GM19239 (cell line): ENCODE measurements at places on chromosomes 16 and 17.

GRCh38 chr17:37274461-37274860 lies 101.3 kb upstream of the C17orf78 start:
- DNase-seq = no peak

DNA sequence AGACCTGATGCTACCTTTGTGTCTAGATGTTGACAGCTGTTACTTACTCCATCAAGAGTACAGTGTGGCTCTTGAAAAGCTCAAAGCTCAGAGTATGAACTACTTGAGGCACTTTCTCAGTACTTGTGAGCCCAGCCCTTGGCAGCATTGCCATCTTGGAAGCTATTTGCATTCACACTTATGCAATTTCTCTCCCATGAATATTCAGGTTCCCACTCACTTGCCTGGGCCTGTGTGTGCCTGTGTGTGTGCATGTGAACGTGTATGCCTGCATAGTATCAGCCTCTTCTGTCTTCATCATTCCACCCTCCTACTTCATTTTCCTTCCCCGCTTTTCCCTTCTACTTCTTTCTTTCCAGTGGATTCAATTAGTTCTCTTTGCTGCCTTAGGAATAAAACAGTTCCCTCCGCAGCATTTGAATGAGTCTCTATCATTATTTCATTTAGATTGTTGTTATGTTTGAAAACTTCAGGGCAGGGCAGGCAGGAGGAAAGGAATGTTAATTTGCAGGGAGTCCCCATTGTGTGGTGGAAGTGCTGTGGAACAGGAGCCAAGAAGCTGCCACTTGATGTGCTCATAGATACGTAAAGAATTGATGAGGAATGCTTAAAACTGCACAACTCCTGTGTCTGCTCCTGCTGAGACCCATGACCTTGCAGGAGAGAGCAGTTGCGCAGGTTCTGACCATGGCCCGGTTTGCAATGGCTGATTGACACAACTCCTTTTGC lies 58.9 kb downstream of the HS3ST4 start:
- no peak for DNase-seq

GRCh38 chr17:56113486-56113885 lies 39.8 kb upstream of the ANKFN1 start:
- no peak for DNase-seq

GRCh38 chr16:48531011-48531962 lies 78.7 kb downstream of the N4BP1 start:
- no peak for DNase-seq

DNA sequence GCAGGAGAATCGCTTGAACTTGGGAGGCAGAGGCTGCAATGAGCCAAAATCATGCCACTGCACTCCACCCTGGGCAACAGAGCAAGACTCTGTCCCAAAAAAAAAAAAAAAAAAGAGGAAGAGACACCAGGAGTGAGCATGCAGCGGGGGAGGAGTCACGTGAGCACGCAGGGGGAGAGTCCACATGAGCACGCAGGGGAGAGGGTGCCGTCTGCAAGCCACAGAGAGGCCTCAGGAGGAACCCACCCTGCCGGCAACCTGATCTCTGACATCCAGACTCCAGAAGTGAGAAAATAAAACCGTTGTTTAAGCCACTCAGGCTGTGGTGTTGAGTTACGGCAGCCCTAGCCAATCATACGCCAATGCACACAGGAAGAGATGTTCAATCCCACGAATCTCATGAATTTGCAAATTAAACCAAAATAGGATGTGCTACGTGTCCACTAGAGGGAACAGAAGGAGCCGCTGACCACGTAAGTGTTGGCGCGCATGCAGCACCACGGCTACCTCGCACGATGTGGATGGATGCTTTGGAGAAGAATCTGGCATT lies 42.2 kb downstream of the CCDC57 start:
- no peak for DNase-seq

DNA sequence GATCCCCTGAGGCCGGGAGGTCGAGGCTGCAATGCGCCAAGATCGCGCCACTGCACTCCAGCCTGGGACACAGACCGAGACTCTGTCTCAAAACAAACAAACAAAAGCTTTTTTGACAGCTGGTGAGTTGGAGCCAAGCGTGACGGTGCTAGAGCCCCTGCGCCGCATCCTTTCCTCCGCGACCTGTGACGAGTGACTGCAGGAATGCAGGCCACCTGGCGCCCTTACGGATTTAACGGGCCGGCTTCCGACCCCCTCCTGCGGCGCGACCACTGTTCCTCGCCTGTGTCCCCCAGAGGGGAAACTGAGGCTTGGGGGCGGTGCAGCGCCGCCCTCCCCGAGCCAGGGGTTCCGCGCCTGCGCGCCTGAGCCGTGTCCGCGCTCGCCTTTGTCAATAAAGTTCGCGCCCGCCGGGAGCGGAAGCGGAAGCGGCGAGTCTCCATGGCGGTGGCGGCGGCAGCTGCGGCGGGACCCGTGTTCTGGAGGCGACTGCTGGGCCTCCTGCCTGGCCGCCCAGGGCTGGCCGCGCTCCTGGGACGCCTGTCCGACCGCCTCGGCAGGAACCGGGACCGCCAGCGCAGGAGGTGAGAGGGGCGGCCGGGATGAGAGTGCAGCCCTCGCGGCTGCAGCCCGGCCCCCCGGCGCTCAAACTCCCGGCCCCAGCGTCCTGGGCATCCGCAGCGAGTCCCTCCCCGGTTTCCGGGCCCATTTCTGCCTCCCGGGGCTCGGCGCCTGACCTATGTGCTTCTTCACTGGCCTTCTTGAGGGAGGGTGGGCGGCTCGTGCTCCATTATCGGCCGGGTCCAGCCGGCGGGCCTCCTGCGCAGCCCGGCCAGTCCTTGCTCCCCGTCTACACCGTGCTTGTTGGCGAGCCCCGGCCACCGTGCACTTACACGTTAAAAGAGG lies at the start of gene PGS1:
PGS1 (plus strand) TSS at position 425 of the 906 bp plus-strand sequence; CDS start at position 442, 17 bp downstream.
- DNase-seq = no peak

GRCh38 chr17:39104657-39105056 lies 46.8 kb downstream of the PLXDC1 start:
- no peak for DNase-seq

- no peak for DNase-seq
These were observed 23.2 kb upstream of the FASN start for GRCh38 chr17:82121246-82121645.
